KBM-7 (cell line): ENCODE measurements at places on chromosomes 3 and 15.

GRCh38 chr3:12980596-12981290 is 92.5 kb downstream of the IQSEC1 start:
- DNase-seq, result no peak

- no peak for DNase-seq
Observed at GRCh38 chr15:57485869-57486268, 105.8 kb upstream of the MYZAP start.

DNA sequence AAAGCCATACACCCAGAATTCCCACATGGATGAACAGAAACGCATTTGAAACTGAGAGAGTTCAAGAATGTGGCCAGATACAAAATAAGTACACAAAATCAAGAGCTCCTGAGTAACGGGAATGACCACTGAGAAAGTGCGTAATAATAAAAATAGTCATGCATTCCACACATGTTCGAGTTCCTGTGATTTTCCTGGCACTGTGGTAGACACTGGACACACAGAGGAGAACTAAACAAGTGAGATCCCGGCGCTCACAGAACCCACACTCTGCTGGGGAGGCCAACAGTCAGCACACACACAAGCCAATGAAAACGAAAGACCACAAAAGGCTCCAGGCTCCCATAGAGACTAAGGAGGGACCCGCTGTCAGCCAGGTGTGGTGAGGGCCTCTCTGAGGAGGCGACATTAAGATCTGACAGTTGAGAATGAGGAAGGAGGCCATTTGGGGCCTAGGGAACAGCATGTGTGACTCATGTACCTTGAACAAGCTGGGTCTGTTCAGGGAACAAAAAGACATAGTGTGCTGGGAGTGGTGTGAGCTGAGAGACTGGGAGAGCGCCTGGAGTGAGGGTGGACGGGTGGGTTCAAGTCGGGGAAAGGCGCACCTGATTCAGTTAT is 5.1 kb downstream of the FAM107A start:
- DNase-seq, result no peak

- DNase-seq, result no peak
Observed at GRCh38 chr15:75410196-75410595, 41.3 kb downstream of the SIN3A start.

GRCh38 chr15:83110381-83110780 is 2.9 kb downstream of the TM6SF1 start:
- no peak for DNase-seq

- no peak for DNase-seq
Observed at GRCh38 chr3:109922856-109923255, 585.5 kb upstream of the DPPA4 start.

DNA sequence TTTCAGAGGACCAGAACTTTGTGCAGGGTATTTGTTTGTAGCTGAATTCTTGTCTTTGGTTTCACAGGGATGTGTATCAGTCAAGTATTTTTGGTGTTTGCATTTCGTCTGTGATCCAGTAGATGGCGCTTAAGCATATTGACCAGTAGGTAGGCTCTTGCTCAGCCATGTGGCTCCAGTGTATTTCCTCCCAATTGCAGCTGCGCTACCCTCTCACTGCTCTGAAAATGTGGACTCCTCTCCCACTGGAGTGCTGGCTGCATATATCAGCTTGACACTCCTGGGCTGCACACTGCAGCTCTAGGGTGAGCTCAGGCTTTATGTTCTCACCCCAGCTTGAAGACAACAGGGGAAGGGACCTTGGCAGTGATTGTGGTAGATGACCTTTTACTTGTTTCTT is 1264.3 kb upstream of the ALCAM start:
- DNase-seq, result peak; percentile 67

DNA sequence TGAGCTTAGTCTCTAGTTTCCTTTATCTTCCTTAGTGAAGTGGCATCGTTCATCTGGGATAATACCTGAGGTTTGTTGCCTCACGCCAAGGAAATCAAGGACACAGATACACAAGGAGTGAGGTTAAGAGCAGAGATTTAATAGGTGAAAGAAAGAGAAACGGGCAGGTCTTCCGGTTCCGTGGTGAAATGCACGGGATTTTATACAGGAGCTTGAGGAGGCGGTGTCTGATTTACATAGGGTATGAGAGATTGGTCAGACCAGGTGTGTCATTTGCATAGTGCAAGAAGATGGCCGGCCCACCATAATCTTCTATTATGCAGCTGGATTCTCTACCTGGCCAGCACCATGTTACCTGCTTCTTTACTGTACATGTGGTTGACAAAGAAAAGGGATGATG is 17.2 kb downstream of the ARRDC4 start:
- DNase-seq, result no peak

DNA sequence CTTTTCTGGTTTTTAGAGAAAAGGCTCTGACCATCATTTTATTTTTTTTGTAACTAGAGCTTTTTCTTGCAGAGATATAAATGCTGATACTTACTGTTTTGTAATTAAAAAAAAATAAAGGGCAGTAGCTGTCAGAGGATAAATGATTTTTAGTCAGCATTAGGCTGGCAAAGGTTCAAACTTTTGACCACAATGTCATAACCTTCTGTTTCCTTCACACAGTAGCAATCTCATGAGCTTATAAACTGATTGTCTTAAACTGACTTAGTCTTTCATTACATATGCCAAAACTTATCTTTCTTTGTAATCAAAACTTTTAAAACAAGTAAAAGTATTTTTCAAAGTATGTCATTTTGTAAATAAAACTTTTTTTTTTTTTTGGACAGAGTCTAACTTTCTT is 841.9 kb downstream of the OTOL1 start:
- peak; percentile 4 for DNase-seq

- DNase-seq, result no peak
Observed at GRCh38 chr15:61943992-61944391, 116.3 kb downstream of the VPS13C start.

GRCh38 chr15:69780374-69780773 is 317.3 kb downstream of the TLE3 start:
- DNase-seq, result no peak

- peak; percentile 27 for DNase-seq
Observed at GRCh38 chr15:92714077-92714476, 58.5 kb upstream of the FAM174B start.

GRCh38 chr3:195809796-195810454 is 1.8 kb downstream of the MUC4 start:
- no peak for DNase-seq

DNA sequence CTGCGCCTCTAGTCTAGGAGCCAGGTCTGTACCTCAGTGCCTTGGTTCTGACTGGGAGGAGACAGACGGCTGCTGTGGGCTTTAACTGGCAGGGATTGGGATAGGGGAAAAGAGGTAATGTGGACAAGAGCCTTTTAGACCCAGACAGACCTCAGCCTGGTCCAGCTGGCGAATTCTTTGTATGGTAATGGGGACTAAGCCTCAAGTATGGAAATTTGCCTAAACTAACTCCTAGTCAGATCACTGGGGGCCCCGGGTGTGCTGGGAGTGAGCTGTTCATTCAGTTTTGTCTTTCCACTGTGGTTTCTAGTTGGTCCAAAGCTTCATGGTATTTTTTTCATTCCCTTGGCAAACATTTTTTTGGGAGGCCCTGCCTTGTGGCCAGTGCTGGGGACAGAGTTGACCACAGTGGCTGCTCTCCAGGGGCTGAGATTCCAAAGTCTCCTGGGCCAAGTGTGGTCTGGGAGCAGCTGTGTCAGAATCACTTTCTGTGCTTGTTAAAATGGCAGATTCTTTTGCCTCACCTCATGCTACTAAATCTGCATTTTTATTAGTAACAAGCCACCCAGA is 261.4 kb upstream of the C2CD4B start:
- DNase-seq, result no peak

- DNase-seq, result no peak
Observed at GRCh38 chr3:12424635-12425319, 59.5 kb upstream of the TSEN2 start.

GRCh38 chr3:66816090-66816761 is 181.9 kb upstream of the KBTBD8 start:
- peak; percentile 67 for DNase-seq

- DNase-seq, result no peak
Observed at GRCh38 chr3:33577173-33577572, 137.0 kb upstream of the UBP1 start.

- DNase-seq, result no peak
Observed at GRCh38 chr3:11411956-11412355, 139.8 kb downstream of the ATG7 start.

DNA sequence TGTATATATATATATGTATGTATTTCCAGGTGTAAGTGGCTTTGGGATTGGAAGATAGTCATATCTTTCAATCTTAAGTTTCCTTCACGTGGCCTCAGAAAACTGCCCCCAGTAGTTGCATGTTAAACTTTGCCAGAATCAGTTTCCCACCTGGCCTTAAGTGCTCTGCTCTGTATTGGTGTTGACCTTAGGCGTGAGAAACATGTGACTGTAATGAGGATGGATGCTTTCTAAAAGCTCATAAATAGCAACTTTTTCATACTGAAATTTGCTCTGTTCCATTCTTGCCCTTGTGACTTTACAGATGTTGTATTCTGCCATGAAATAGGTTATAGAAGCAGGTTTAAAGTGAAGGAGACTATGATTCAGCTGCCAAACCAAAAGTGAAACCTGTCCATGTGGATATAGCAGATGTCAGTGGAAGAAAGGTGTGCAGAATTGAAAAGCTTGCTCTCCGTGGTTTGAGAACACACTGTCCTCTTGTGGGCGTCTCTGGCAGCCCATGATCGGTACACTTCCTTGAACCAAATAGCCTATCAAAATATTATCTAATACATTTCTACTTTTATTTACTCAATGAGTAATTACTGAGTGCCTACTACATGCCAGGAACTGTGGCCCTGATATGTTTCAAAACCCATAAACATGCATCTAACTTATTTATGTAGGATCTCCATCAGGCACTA is 15.8 kb downstream of the SCG5 start:
- no peak for DNase-seq

GRCh38 chr3:52280050-52280461 is 1.6 kb upstream of the WDR82 start:
- no peak for DNase-seq

DNA sequence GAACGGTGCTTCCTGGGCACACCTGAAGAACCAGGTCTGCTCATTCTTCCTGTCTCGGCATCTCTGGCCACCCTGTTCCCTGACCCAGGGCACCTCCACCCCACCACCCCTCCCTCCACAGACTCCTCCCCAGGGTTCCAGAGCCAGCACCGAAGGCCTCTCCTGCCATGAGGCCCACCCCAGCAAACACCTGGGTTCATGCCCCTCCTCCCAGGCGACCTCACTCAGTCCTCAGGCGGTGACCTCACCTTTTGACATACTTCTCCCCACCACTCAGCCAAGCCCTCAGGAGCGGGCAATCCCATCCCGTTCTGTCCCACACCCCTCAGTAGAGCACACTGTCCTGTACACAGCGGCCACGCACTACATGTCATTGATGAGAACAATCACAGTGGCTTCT is 72.3 kb downstream of the RPN1 start:
- DNase-seq, result no peak

DNA sequence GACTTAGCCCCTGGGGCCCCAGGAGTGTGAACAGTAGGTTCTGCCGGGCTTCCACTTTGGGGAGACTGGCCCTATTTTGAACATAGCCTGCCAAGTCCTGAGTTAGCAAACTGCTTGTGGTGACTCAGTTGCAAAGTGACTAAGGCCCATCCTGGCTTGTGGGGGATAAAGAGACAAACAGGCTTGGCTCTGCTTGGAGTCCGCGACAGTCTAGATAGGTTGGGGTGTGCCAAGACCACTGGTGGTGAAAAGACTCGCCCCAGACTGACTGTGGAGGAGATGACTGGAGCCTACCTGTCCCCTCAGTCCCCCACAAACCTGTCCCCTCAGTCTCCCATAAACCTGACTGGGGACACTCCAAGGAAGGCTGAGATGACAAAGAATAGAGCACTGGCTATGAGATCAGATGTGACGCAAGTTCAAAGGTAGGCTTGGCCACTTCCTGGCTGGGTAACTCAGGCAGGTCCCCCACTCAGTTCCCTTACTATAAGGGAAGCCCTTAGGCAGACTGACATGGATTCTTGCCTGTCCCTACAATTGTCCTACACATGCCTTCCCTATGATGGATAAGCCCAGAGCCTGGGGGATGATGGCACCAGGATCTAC is 4.3 kb downstream of the DNASE1L3 start:
- no peak for DNase-seq

- no peak for DNase-seq
Observed at GRCh38 chr15:57647791-57648130, 56.1 kb downstream of the MYZAP start.

DNA sequence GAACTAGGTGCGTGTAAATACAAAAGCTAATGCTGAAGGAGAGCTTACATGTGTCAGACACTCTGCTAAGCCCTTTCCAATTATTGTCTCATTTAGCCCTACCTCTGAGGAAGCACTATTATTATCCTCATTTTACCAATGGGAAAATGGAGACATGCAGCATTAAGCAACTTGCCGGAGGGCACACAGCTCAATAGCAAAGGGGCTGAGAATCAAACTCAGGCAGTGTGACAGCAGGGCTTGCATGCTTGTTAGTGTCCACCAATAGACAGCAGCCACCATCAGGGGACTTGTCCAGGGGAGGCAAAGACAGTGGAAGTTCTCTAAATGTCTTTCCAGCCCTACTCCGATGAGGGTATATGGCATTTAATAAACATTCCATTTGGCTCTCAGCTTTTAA is 548.6 kb downstream of the MAGI1 start:
- DNase-seq, result no peak

DNA sequence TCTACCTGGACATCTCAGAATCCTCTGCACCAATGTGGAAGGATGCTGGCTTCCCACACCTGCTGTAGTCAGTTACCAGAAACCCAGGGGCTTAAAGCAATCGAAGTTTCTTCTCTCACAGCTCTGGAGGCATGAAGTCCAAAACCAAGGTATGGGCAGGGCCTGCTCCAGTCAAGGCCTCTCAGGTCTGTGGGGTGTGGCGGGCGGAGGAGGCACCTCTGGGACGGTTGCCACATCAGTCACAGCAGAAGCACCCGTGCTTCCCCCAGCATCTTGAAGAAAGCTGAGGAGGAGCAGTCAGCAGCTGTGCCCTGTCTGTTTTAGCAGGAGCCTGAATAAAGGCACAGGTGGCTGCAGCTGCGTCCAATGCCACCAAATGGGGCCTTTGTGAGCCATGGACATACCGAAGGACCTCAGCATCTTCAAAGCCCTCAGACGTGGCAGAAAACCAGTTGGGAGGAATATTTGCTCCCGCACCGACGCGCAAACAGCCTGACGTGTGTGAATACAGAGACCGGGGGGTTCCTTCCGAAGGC is 68.9 kb downstream of the TFRC start:
- DNase-seq, result no peak

DNA sequence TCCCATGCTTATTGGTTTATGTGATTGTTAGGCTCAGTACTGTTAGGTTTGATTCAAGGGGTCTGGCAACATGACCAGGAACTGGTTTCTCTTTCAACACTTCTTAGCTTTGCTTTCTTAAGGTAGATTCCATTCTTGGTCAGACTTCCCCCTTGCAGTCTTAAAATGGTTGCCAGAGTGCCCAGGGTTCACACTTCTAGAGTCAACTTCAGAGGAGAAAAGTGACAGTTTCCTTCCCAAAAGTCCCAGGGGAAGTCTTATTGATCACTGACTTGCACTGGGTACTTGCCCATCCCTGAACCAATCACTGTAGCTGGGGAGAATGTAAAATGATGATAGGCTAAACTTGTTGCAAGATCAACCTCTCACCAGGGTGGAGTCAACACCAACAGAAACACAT is 14.1 kb downstream of the MGLL start:
- no peak for DNase-seq

GRCh38 chr3:19866751-19867347 is 67.2 kb downstream of the EFHB start:
- peak; percentile 80 for DNase-seq

- DNase-seq, result peak; percentile 79
Observed at GRCh38 chr3:11078826-11079515, 75.3 kb upstream of the HRH1 start.

GRCh38 chr15:39092761-39093160 is 488.1 kb upstream of the THBS1 start:
- DNase-seq, result no peak
